ENCODE measurements at places on chromosomes 3 and 15.

DNA sequence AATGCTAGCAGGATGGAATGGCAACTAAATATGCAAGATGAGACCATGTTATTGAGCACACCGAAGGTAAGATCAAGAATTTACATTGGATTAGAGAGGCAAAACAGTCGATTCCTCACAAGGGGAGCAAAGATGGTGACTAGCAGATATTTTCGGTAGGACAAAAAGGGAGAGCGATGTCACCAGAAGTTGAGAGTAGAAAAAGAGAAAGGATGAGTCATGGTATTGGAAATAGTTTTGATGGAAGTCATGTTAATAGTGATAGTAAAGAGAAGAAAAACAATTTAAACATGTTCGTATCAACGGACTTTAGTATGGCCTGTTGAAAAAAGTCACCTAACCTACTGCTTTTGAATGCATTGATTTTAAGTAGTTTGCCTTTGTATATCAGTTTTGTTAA lies 55.0 kb downstream of the UBE2E2 start:
- no peak for DNase-seq

GRCh38 chr15:57109005-57109404 lies 190.6 kb downstream of the TCF12 start:
- no peak for DNase-seq

DNA sequence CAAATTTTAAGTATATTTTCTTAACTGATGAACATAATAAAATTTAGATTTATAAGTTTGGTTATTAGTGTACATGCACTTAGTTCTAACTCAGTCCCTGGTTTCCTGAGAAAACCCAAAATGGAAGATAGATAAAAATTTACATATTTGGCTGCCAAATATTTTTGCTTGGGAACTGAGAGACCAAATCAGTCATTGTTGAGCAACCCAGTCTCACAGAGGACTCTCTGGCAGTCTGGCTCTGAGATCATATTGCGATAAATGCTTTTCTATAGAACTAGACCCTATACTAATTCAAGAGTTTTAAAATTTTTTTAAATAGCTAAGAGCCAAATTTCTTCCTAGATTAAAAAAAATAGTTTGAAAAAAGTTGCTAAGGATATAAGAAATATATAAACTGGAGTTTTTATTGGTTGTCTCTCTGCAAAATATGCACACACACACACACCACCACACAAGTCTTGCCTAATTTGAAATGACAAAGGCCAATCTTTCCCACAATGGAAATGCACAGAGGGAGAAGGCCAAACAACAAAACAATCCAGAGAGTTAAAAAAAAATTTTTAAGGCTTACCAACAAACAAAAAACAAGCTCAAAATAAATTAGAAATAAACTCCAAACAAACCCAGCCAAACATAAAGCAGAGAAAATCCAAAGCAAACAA lies 259.5 kb downstream of the MECOM start:
- no peak for DNase-seq

DNA sequence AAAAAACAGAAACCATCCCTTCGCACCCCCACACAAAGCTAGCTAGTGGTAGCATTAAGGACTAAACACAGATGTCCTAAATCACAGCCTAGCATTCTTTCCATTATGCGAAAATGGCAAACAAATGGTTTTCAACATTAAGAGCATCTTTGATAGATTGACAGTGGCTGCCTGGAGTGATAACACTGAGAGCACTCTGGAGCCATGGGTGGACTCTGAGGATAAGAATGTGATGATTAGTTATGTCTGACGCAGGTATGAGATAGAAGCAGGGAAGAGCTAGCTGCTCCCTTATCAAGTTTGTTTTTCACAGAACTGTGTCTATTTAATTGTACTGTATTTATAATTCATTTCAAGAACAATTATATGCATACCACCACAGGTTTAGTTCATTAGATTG lies 142.9 kb downstream of the PDZRN3 start:
- DNase-seq = no peak

DNA sequence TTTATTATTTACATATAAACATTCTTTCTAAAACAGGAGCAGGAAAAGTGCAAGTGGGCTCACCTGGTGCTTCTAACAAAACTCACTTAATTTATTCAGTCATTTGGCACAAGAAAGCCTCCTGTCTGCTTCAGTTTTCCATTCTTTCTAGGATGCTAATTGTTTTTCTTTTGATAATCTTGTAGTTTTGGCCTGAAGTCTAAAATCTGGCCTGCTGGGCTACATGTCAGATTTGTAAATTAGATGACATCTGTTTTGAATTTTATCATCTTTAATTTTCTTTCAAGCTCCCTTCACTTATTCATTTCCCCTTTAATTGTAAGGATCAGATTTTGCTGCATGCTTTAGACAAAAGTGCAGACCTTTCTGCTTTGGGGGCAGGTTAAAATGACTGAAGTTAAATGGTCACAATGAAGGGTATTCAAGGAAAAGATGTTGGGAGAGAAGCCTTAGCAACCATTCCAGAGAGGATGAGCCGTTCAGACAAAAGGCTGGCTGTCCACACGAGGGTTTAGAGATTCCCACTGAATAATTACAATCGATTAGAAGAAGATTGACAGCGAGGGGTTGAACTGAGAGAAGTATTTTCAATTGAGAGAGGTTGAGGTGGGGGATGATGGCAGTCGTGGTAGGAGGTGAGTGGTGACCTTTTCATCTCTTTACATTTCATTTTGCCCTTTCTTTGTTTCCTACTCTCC lies 59.9 kb upstream of the PTX3 start:
- no peak for DNase-seq

All from HepG2 (cell line).